ENCODE measurements at places on chromosomes 1 and 21. TPM values are rescaled to one million over a fixed set of nuclear protein-coding genes. Genes with fewer than 3 reads are reported as not detected.

GBP4 gene
- polyA plus RNA-seq = 3.0 TPM

HMGN1 gene
- 778 TPM for polyA plus RNA-seq

IL22RA1 gene
- polyA plus RNA-seq = not detected

SLC9C2 gene
- polyA plus RNA-seq = not detected

AMY1B gene
- not detected for polyA plus RNA-seq

HAPLN2 gene
- polyA plus RNA-seq = 0.24 TPM

PLEKHG5 gene
- polyA plus RNA-seq = 0.13 TPM

CNN3 gene
- 51.6 TPM for polyA plus RNA-seq

SLC44A5 gene
- not detected for polyA plus RNA-seq

SLAMF6 gene
- polyA plus RNA-seq = 24.3 TPM

KIFAP3 gene
- 20.8 TPM for polyA plus RNA-seq
